ENCODE measurements at places on chromosomes 6 and 20.

DNA sequence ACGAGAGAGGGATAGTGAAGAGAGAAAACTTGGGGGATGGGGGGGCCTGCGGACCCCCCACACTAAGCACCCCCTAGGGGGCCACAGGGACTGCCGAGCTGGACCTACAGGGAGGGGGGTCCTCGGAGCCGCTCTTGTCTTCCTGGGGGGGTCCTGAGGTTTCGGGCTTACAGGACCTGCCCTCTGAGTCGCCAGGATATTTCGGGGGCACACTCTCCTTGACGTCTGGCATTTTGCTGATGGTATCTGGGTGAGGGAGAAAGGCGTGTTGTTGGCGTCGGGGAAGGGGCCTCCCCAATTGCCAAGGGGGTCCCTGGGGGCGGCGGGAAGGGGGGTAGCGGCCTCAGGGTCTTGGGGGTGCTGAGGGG is 516 bp downstream of the TCP11 start:
- DNase-seq = no peak

DNA sequence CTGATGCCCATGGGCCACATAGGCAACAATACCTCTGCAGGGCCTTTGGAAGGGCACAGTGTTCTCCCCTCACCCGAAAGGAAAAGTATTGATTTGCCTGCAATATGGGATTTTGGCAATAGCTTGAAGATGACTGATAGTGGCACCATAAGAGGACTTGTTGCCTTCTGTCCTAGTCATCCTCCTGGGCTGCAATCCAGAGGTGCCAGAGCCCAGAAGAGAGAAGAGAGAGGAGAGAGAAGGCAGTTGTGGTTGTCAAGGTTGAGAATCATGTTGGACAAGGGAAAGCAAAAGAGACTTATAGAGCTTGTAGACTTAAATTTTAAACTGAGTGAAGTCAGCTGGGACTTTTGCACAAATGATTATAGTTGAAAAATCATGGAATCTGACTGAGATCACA is 14.6 kb downstream of the HDGFL1 start:
- DNase-seq = no peak

- no peak for DNase-seq
These were observed 42.3 kb downstream of the MOCS1 start for GRCh38 chr6:39891976-39892375.

DNA sequence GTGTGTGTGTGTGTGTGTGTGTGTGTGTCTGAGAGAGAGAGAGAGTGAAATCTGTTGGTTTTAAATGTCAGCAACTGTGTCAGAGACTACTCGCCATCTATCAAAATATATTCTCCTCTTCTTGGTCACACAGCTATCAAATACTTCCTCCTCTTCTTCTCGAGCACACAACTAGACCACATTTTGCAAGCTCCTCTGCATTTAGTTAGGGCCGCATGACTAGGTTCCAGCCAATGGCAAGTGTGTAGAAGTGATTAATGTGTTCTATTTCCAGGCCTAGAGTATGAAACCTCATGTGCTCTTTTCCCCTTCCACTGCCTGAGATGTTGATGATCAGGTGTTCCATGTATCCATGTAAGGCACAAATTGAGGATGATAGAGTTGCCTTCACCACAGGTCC is 278.5 kb upstream of the MARCKS start:
- peak; percentile 1 for DNase-seq

- DNase-seq = peak; percentile 92
These were observed 48.2 kb downstream of the SIRPA start for GRCh38 chr20:1943275-1944002.

- DNase-seq = no peak
These were observed 3.0 kb downstream of the CDH4 start for GRCh38 chr20:61254881-61255626.

DNA sequence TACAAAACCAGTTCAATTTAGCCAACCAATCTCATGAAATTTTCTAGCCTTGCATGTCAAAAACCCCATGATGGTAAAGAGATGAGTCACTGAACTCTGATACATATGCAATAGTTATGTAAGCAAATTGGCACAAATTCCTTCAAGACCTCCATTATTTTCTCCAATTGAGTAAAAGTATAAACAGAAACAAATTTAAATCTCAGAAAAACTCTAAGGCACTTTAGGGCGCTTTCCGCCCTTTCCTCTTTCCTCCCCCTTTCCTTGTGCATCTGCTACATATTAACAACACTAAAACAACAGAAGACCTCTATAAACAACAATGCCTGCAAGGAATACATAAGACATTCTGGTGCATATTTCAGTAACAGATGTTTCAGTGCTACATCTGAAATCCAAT is 48.5 kb downstream of the KIF13A start:
- peak; percentile 43 for DNase-seq

DNA sequence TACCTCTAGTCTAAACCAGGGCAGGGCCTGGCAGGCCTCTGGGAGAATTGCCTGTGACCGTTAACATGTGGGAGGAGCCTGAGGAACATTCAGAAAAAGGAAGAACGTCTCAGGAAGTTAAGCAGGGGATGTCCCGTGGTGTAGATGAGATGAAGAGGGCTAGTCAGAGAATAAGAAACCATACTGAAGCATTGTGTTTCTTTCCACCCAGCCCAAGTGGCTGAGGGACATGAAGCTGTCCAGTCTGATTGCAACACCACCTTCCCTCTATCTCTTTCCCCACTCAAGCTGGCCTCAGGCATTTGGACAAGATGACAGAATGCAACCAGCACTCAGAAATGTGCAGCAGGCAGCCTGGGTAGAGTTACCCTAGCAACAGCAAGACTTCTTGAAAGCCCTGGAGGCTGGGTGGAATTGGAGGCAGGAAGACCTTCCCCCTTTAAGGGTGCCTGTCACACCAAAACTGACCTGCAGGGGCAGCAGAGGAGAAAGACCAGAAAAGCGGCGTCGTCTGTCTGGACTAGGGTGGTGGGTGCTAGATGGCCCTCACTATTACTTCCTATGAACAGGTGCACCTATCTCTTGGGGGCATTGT is 186.1 kb downstream of the UNC5CL start:
- DNase-seq = peak; percentile 59

GRCh38 chr20:31605902-31606803 is 1.1 kb downstream of the ID1 start:
- DNase-seq = no peak

GRCh38 chr20:62528983-62529891 is 53.4 kb upstream of the GATA5 start:
- DNase-seq = no peak

GRCh38 chr6:116847227-116847626 is 18.3 kb upstream of the GPRC6A start:
- DNase-seq = no peak

GRCh38 chr6:45415315-45415714 is 37.6 kb upstream of the SUPT3H start:
- DNase-seq = no peak

GRCh38 chr6:149963212-149963461 is 606 bp upstream of the ULBP1 start:
- DNase-seq = no peak

GRCh38 chr6:73644941-73645591 is 8.7 kb downstream of the SLC17A5 start:
- DNase-seq = no peak

GRCh38 chr6:133157995-133158394 is 83.2 kb upstream of the EYA4 start:
- no peak for DNase-seq

- no peak for DNase-seq
These were observed 215.5 kb upstream of the ECI2 start for GRCh38 chr6:4350567-4351519.

GRCh38 chr20:40688129-40689099 is 622 bp downstream of the MAFB start:
- no peak for DNase-seq

GRCh38 chr6:45666846-45667245 is 289.1 kb upstream of the SUPT3H start:
- DNase-seq = peak; percentile 21

- peak; percentile 93 for DNase-seq
These were observed 49.3 kb downstream of the PRR18 start for GRCh38 chr6:166258854-166259276.

GRCh38 chr20:62420846-62421715 is 6.3 kb downstream of the RBBP8NL start:
- DNase-seq = no peak

GRCh38 chr6:7675353-7675945 is 50.5 kb upstream of the BMP6 start:
- DNase-seq = no peak

- DNase-seq = no peak
These were observed 69.8 kb downstream of the ZHX3 start for GRCh38 chr20:41247523-41248367.

GRCh38 chr6:20583444-20583800 is 49.2 kb downstream of the CDKAL1 start:
- DNase-seq = no peak

- no peak for DNase-seq
These were observed 264.5 kb downstream of the CD83 start for GRCh38 chr6:14381829-14382677.

DNA sequence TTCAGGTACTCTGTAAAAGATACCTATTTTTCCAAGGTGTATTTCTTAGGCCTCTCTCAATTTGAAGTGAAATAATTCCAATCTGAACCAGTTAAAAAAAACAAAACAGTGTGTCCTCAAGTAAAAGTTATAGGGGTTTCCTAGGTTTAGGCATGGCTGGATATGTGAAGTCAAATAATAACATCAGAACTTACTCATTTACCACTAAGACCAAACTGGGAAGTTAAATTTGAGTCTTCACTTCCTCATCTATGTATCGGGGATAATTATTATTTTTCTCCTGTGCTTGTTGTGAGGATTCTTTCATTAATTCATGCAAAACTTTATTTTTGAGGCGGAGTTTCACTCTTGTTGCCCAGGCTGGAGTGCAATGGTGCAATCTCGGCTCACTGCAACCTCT is 86.2 kb upstream of the PTPRK start:
- no peak for DNase-seq

DNA sequence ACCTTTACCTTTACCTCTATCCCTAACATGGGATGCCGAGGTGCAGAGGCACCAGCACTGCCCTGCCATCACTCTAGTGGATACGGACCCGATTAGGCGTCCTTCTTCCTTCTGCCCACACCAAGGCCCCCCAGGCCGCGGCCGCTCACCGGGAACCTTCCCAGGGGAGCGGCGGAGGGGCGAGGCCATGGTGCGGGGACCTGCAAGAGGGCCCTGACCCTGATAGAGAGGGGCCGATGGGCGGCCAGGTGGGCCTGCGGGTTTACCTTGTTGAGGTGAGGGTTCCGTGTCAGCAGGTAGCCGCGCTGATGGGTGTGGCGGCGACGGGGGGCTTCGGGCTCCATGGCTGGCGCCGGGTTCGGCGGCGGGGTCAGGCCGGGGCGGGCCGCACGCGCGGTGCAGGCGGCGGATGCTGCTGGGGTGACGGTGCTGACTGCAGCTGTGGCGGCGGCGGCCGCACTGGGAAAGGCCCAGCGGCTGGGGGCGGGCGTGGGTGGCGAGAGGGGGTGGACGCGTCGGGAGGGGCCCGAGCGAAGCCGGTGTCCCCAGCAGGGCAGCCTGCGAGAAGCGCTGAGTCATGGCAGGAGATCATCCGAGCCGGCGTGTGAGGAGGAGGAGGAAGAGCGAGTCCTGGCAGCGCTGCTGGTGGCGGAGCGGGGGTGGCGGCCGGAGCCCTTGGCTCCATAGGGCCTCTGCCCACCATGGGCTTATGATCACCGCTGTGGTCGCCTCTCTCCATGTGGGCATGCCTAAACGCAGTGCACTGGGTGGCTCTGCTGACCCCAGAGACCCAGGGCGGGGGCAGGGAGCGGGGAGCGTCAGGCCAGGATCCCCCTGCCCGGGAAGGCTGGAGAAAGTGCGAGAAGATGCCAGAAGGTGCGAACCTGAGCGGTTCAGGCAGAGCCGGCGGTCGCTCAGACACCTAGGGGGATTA is at the start of gene ME1:
TSS of gene ME1 (minus strand) at position 441 of the 934 bp plus-strand sequence. CDS start at position 344, 97 bp downstream.
- DNase-seq = peak; percentile 93

GRCh38 chr6:81214414-81215091 is 537.9 kb downstream of the TENT5A start:
- DNase-seq = no peak

GRCh38 chr6:108242721-108243120 is 18.1 kb downstream of the SNX3 start:
- DNase-seq = no peak

GRCh38 chr6:41025966-41026530 is 13.0 kb downstream of the UNC5CL start:
- DNase-seq = no peak

DNA sequence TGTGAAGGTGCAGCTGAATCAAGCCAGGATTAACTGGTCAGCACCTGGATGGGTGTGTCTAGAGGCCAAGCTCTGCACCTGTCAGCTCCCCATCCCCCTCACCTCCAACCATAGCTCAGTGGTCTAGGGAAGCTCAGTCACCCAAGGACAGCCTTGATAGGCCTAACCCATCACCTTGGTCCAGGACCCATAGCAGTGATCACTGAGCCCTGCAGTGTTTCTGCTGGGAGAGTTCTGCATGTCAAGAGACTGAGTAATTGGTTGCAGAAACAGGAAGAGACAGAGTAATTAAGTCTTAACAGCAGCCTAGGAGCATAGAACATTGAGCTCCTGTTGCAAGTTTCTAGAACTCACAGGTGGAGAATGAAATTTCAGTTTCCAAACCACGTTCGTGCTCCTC is 18.7 kb upstream of the RALGAPB start:
- DNase-seq = no peak

GRCh38 chr6:49618257-49618656 is 18.4 kb downstream of the RHAG start:
- no peak for DNase-seq

GRCh38 chr20:43438578-43439316 is 18.9 kb upstream of the SRSF6 start:
- DNase-seq = no peak

- no peak for DNase-seq
These were observed 50.6 kb upstream of the SLC2A12 start for GRCh38 chr6:134103006-134103405.

- peak; percentile 71 for DNase-seq
These were observed 24.6 kb downstream of the VSTM2L start for GRCh38 chr20:37927410-37928095.

GRCh38 chr6:38389875-38390274 is 249.9 kb downstream of the BTBD9 start:
- DNase-seq = no peak

- DNase-seq = peak; percentile 69
These were observed 41.5 kb upstream of the FAM184A start for GRCh38 chr6:119119989-119120388.

- no peak for DNase-seq
These were observed 86.3 kb downstream of the C6orf118 start for GRCh38 chr6:165223101-165223500.

- DNase-seq = peak; percentile 28
These were observed 3.0 kb downstream of the TRIM10 start for GRCh38 chr6:30157999-30158398.

DNA sequence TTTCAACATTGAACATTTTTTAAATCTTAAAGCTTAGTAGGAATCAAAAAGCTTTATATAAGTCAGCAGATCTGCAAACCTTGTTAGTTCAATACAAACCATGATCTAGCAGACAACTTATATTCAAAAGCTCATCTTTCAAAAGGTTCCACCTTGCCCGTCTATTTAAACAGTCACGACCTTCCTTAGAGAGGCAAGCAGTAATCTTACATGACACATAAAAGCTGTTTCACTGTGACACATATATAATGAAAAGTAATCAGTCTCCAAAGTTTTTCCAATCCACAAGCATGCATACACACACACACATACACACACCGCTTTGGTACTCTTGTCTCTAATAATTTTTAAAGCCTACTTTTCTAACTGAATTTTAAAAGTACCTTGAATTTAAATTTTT is 12.9 kb downstream of the SOD2 start:
- no peak for DNase-seq
